ENCODE measurements at places on chromosomes 6 and 20.

- no peak for DNase-seq
These were observed 51.2 kb downstream of the LGSN start for GRCh38 chr6:63268574-63268973.

DNA sequence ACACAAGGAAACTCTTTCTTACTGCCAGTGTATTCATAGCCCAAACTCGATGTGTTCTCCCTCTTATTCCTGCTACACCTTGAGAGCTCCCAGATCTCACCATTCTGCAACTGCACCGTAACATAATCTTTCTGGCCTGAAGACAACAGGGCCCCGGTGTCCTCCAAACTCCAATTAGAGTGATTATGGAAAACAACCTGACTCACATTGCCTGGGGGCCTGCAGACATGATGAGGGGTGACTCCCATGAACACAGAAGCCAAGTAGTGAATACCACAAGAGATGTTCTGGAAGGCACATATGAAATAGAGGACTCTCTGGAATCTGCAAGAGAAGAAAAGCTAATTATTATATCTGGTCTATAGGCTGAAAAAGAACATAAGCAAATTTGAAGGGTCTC, 19.7 kb downstream of the SLC22A16 start:
- no peak for DNase-seq

GRCh38 chr6:85482206-85482904, 32.5 kb downstream of the NT5E start:
- DNase-seq = no peak

DNA sequence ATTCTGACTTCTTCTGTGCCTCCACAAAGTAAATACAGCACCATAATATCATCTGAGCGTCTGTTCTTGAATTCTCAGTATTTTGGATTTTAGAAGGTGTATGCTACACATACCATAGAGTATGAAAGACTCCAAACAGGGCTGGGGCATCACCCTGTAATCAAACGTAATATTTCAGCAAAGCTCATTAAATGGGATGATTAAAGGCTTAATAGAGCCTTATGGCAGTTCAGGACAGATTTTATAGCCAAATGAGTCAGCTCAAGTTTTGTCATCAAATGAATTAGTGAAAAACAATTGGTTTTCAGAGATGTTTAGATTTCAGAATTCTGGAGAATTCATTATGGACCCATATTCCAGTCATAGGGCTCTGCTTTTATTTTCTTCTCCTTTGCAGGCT, 68.9 kb downstream of the TULP4 start:
- no peak for DNase-seq

- no peak for DNase-seq
These were observed 182.3 kb downstream of the MTFR2 start for GRCh38 chr6:136067731-136068341.

DNA sequence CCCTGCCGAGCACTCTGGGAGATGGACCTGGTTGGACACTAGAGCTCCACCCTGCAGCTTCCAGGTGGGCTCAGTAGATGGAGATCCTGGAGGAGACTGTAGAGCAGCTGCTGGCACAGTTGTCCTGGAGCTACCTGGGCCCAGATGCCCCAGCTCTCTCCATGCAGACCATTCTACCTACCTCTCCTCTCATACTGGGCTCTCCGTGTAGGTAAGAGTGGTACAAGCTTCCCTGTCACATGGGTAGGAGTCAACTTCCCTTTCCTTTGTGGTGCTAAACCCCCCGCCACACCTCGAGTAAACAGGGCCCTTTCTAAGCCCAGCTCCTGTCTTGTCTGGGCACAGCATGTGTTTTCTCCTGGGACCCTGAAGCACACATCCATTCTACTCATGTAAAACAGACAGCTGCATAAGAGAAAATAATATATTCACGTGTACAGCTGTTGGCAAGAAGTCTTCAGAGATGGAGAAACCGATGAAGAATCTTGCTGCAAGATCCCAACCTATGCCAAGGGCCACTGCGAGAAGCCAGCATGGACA, 108.1 kb upstream of the DUSP22 start:
- DNase-seq = no peak

- peak; percentile 19 for DNase-seq
These were observed 1.4 kb downstream of the RREB1 start for GRCh38 chr6:7108964-7109836.

DNA sequence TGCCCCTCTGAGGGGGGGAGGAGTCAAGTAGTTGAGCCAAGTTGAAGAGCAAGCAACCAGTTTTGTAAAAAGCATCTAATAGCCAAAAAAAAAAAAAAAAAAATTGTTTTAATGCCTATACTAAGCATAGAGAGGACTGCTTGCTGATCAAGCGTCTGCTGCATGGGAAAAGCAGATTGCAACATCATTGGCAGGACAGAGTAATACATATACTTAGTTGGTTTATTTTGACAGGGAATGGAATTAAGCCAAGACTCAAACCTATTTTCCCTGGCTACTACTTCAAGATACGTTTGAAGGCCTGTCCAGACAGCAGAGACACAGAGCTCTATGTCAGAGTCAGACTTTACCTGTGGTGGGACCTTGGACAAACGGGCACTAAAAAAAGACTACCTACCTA, 120.5 kb downstream of the RTN4IP1 start:
- no peak for DNase-seq

- DNase-seq = no peak
These were observed 696 bp upstream of the SIRPA start for GRCh38 chr20:1894471-1894950.

- no peak for DNase-seq
These were observed 145.4 kb downstream of the BFSP1 start for GRCh38 chr20:17385798-17386197.

DNA sequence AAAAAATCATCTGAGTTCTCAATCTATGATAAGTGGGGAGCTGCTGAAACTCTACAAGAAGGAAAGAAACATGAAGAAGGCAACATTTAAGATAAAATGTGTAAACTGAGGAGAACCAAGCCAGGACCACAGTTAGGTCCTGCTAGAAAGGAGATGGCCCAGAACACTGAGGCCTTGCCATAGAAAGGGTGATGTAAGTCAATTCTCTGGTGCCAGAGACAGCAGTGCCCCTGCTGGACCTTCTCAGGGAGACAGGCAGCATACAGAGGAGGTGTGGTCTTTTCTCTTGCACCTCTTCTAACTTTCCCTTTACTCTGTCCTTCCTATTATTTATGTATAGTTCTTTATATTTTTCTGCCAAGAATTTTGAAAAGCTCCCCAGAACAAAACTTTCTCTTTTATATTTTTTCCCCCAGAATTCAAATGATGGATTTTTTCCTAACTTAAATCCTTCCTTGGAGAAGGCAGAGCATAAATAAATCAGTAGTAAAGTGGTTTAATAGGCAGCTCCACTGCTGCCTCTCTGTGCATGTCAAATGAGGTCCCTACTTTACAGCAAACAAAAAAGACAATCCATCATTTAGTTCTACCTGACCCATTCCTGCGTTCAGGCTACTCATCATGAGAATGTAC, 9.0 kb downstream of the UQCC2 start:
- no peak for DNase-seq

DNA sequence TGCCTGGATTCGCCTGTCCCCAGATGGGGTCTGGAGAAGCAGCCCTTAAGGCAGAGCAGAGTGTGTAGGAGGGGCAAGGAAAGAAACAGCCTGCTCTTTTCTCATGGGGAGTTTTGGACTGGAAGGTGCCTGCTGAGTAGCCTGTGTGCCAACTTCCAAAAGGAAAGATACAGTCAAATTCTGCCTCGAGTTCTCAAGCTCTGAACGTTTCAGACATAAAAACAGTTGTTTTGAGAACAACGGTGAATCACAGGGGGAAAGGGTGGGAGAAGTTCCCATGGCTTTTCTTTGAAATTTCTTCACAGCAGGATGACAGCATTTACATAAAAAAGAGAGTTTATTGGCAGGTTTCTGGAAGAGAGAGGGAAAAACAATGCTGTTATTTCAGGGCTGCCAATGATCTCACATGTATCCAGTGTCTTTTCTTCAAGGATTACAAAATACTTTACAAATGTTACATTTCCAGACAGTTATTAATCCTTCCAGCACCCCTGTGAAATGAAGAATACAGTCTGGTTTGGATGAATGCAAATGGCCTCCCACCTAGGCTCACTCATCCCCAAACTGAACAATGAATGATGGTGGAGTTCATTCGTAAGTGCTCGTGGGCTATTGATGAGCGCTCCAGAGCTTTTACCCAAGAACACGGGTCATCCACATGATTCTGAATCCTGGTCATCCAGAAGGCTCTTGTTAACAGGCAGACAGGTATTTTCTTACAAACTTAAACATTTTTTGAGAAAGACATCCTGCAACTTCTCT, 33.8 kb upstream of the ECI2 start:
- no peak for DNase-seq

DNA sequence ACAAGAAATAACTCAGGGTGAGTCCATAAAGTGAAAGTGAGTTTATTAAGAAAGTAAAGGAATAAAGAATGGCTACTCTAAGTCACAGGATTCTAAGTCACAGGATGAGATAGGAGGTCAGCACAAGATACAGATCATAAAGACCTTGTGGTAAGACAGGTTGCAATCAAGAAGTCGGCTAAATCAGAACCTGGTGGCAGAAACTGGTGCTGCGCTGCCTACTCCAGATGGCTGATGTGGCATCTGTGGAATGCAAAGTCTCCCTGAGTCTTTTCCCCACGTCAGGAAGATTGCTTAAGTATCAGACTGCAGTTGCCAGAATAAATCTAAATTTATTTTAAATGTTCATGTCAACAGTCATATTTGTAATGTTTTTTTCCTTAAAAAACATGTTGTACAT, 10.7 kb upstream of the KCNK15 start:
- no peak for DNase-seq

DNA sequence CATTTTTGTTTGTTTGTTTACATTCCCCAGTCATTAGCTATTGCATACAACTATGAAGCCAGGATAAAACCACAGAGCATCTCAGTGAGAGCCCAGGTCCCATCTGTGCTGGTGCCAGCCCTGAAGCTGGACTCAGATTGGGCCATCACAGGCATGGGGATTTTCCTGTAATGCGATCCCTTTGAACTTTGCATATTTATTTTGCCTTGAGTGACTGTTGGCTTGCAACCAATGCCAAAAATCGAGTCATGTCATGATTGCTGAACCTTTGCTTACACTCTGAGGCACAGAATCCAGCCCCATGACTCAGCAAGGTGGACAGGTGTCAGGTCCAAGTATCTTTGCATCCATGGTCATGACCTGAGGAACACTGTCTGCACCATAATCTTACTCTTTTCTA, 46.2 kb upstream of the GGTLC1 start:
- DNase-seq = no peak

GRCh38 chr6:42459888-42460287, 8.2 kb upstream of the TRERF1 start:
- DNase-seq = no peak

- no peak for DNase-seq
These were observed 196.5 kb upstream of the OPRM1 start for GRCh38 chr6:153842491-153842890.

- DNase-seq = no peak
These were observed 708 bp downstream of the PCK1 start for GRCh38 chr20:57561356-57562279.

- DNase-seq = no peak
These were observed 216.9 kb upstream of the LRFN2 start for GRCh38 chr6:40803897-40804702.

DNA sequence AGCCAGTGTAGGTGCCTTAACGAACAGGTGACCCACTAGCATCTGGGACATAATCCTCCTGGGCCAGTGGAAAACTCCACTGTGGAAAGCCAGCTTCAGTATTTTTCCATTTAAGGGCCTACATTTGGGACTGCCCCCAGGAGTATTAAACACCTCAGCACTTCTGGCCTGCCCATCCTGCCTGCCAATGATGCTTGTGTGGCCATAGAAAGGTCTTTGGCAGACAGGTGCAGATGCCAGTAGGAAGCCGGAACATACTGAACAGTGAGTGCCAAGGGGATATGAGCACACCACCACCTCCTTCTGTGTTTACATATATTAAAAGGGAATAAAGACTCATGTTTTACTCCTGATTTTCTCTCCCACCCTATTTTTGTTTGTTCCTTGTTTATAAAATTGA, 19.9 kb downstream of the MCM8 start:
- DNase-seq = no peak

- no peak for DNase-seq
These were observed 22.1 kb downstream of the CST4 start for GRCh38 chr20:23666698-23667097.

GRCh38 chr6:17349427-17349826, 44.0 kb upstream of the CAP2 start:
- DNase-seq = no peak

DNA sequence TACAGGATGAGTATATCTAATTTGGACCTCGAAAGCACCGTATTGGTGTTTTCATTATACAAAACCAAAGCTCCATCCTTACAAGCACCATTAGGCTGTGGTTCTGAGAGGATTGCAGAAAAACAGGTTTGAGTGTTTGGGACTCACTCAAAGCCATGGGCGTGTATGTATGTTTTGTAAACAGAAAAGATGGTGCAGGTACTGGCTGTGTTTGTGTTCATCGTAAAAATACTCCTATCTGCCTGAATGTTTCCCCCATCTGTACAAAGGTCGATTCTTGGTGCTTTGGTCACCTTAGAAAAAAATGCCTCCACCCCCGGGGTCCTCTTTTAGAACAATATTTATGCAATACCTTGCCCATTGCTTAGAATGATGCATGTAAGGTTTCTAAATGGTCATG, 286.6 kb downstream of the TSHZ2 start:
- DNase-seq = no peak

DNA sequence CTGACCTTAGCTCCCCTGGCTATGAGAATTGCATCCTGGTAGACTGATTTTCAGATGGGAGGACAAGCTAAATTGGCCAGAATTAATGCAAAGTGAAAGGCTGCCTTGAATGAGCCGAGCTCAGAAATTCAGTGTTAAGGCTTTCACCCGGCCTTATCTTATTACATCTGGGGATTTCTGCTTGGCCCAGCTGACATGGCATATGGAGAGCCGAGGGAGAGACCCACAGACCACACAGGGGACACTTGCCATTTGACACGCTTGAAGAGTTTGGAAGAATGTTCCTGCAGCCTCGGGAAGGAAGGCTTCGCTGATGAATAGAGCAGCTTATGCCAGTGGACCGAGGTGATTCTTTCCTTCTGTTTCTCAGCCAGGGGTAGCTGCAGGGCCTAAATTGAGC, 9.0 kb downstream of the MOCS3 start:
- DNase-seq = no peak

GRCh38 chr6:17910189-17910588, 77.2 kb downstream of the KIF13A start:
- no peak for DNase-seq

GRCh38 chr6:90401933-90402830, 105.5 kb upstream of the BACH2 start:
- no peak for DNase-seq

- DNase-seq = no peak
These were observed 197.9 kb downstream of the CDH4 start for GRCh38 chr20:61449916-61450315.
